ENCODE measurements at places on chromosomes 11 and 22.

- no peak for DNase-seq
These were observed 23.3 kb downstream of the OSBP2 start for GRCh38 chr22:30717952-30718351.

DNA sequence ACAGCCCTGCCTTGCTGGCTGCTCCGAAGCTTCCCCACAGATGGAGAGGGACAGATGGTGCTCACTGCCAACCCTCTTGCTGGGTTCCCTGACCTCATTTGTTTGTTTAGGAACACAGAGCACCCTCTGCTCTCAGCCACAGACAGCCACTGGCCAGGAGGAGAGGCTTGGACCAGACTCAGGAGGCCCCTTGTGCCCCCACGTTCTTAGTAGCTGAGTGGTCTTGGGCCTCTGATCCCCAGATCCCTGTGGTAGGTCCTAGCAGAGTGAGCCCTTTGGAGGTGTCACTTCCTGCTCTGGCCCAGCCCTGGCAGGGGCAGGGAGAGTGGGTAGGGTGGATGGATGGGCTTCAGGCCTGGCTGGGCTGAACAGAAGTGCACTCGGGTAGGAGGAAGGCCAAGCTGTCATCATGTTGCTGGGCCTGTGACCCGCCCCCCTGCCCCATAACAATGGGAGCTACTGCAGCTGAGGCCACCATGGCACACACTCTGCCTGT, 84.0 kb downstream of the DHCR7 start:
- no peak for DNase-seq

DNA sequence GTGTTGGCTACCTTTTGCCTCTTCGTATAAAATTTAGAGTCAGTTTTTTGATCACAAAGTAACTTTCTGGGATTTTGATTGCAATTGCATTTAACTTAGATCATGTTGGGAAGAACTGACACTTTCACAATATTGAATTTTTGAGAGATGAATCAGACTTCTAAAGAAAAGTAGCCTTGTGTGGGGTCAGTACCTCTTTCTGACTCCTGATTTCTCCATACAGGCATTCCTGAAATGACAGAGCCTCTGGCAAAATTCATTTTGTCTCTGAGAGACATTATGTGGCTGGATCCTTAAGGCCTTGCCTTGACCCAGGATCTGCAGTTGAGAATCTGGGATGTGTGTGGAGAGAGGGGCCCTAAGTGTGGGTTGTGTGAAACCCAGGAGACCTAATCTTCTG, 37.8 kb downstream of the PPFIBP2 start:
- no peak for DNase-seq

DNA sequence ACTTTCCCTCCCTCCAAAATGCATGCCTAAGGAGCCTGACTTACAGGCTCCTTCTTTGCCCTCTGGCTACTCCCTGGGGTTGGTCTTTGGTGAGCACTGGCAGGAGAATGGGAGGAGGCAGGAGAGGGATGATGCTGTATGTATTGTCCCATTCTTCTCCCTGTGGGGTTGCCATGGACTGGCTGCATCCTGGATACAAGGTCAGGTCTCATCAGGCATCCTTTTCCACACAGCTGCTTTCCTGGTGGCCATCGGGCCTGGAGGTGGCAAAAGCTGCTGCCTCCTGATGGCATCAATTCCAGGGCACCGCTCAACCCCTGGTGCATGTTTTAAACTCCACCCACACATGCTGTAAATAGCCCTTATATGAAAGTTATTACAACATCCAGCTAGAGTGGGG, 257.2 kb downstream of the ETS1 start:
- DNase-seq, result no peak

- DNase-seq, result no peak
These were observed 37.5 kb upstream of the LYVE1 start for GRCh38 chr11:10605941-10606381.

DNA sequence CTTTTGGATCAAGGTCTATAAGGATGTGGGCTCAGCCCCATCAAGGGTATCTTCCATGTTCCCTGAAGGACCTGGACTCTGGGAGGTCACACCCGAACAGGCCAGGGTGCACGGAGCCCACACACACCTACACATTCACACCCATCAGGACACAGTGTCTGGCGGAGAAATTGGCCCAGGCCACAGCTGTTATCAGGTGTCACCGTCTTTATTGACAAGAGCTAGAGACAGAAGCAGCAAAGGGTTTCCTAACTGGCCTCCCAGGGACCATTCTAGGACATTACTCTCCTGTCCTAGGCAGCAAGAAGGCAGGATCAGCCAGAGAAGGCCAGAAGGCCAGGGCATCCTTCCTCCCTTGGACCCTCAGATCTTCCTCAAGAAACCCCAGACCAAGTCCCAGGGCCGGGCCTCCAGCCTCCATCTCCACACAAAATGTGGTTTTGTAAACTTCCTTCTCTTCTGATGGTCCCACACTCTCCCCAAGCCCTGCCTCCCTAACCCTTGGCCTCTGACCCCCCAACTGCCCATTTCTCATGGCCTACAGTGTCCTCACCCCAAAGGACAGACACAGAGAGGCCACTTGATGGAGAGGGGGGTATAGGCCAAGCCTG, 8.1 kb downstream of the SSTR3 start:
- DNase-seq, result no peak

DNA sequence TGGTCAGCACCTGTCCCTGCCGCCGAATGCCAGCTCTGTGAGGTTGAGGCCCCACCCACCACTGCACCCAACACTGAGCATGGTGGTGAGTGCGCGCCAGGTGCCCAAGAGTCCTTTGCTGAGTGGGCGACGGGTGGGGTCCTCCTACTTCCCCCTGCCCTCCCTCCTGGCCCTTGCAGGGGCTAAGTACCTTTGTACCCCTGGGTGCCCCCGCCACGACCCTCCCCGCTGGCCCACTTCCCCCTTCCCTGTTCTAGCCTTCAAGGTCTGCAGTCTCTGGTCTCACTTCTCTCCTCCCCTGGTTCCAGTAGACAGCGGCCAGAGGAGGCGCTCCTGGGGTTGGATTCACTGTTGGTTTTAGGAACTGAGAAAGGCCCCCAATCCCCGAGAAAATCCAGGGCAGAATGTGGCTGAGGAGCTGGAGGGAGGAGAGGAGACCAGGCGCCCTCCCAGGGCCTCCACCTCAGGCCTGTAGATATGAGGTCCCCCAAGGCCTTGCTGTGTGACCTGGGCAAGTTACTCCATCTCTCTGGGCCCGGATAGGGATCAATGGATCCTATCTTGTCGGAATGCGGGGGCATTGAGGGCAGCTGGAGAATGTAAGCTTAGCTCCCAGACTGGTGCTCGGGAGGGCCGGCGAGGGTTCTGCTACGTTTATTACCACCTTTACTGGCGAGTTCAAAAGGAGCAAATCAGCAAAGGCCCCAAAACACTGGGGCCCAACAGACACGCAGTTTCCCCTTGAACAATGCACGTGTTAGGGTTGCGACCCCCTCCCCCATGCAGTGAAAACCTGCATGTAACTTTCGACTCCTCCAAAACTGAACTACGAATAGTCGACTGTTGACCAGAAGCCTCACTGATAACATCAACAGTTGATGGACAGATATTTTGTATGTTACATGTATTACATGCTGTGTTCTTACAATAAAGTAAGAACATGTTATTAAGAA, 31.9 kb upstream of the SMIM38 start:
- DNase-seq, result no peak

DNA sequence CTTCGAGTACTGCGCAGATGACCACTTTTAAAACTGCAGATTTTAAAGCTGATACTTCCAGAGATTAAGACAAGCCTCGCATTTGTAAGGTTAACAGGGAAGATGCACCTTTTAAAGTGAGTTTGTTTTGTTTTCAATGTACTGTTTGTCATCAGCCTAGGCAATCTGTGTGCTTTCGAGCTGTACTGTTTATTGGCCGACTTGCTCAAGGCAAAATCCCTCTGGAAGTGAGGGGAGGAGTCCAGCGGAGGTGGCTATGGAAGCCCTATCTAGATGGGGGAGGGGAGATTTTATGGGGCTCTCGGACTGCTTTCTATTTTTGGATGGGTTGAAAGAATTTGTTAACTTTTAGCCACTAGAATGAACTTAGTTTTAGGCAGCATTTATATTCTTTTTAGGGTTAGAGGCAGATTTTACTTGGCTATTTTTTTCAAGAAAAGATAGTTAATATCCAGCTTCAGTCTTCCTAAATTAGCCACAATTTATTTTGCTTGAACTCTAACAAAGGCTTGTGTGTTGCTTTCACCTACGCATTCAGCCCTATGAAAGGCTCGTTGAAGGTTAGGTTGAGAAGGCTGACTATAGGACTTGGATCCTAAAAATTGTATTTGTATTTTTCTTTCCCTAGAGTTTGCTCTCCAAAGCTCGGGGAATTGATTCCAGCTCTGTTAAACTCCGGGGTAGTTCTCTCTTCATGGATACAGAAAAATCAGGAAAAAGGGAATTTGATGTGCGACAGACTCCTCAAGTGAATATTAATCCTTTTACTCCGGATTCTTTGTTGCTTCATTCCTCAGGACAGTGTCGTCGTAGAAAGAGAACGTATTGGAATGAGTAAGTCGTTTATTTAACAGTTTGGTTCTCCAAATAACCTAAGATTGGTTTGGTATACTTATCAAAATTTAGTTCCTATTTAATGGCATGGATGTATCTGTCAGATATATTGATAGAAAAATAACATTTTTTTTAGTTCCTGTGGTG, 2.1 kb downstream of the WEE1 start:
- no peak for DNase-seq

DNA sequence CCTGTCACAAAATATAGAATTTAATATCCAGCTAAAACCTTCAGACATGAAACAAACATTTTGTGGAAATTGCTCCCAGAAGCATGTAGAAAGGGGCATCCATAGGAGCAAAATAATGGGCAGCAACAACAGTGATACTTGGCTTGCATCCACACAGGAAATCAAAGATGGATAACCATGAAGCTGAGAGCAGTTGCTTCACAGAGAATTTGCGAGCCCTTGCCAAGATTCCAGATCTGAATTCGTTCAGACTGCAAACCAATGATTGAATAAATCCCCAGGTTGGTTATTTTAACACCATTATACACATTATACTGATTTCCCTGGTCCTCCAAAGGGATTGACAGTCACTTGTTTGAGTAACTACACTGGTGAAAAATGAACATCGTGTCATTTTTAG, 15.6 kb upstream of the OR51L1 start:
- DNase-seq, result no peak

DNA sequence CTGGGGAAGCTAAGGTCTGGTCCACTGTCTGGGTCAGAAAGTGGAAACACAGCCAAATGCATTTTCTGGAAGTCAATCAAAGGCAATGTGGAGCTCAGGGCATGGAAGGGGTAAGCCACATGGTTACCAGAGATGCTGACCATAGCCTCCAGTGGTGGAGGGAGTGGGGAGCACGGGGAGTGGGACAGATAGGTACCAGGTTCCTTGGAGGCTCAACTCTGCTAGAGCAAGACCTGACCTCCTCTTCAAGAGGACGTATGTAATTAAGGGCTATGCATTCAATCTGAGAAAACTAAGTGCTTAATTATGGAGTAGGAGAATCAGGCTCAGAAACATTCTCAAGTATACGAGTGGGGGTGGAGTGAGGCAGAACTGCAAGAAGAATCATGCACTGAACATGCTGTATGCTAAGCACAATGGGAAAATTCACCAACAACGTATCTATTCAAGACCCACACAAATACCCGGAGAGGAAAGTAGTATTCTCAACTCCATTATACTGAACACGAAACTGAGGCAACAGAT, 65.2 kb upstream of the PHOX2A start:
- DNase-seq, result no peak

Measured in effector memory CD8-positive, alpha-beta T cell (primary cell).